ENCODE measurements at places on chromosomes 7 and 10. TPM values are rescaled to one million over a fixed set of nuclear protein-coding genes. Genes with fewer than 3 reads are reported as not detected.

- DNase-seq: no peak
Measured at GRCh38 chr10:10045765-10046028, 972.0 kb upstream of the CELF2 start.

DNA sequence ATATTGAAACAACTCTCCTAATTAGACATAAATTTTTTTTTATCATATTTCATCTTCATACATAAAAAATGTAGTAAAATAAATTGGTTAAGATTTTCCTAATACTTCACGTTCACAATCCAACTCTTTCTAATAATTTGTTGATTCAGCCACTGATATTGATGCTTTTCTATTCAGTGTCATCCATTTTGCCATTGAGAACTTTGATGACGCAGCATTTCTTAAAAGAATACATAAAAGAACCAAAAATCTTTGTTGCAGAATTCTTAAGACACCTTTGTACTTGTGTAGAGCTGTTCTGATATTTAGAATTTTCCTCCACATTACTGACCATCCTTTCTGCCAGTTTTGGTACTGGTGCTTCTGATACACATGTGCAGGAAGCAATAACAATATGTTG is 52.6 kb downstream of the LOXL4 start:
- DNase-seq: no peak

- DNase-seq: no peak
Measured at GRCh38 chr10:43227911-43228782, 38.7 kb downstream of the RASGEF1A start.

DNA sequence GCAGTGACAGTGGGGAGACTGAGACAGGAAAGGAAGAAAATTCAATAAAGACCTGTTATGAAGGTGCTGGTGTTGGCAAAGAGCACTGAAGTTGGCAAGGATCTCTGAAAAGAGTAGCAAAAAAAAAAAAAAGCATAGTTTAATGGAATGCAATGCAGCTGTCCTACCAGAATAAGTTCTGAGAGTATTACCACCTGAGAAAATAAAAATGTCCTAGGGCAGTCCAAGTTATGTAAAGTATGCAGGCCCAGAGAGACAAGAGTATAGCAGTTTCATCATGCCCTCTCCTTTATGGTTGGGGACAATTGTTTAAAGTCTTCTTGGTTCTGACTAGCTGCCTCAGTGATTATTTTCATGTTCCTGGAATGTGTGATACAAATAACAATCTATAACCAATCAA is 1092.8 kb downstream of the SORCS3 start:
- no peak for DNase-seq

Gene PTPRZ1
- 0.98 TPM for total RNA-seq

Gene TMEM270
- 0.50 TPM for total RNA-seq

Gene TAS2R41
- total RNA-seq: not detected
